ENCODE measurements at places on chromosomes 2 and 18. TPM values are rescaled to one million over a fixed set of nuclear protein-coding genes. Genes with fewer than 3 reads are reported as not detected.
A peak's percentile ranks its signal among the peaks of the same experiment; 100 is the strongest.

DNA sequence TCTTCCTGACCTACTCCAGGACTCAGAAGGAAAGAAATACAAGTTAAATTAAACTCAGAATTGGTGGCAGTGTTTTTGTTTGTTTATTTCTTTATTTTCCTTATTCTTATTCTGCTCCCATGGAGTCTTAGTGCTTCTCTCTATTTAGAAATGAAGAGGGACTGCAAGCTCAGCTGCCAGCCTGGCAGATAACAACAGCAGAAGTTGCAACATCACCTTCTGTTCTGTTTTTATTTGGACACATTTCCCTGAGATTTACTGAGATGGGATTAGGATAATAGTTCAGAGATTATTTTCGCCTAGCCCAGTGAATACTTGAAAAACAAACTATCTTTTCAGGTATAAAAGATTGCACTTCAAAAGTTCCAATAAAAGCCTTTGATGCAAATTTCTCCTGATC lies 70.4 kb upstream of the DTNA start:
- no peak for DNase-seq

GRCh38 chr2:163205589-163206254 lies 367.2 kb upstream of the KCNH7 start:
- peak; percentile 5 for DNase-seq

- peak; percentile 30 for DNase-seq
Observed at GRCh38 chr2:197183355-197183754, 127.2 kb downstream of the ANKRD44 start.

GRCh38 chr2:232486558-232487384 lies 863 bp downstream of the ECEL1 start:
- DNase-seq, result no peak

- peak; percentile 39 for DNase-seq
Observed at GRCh38 chr2:223944166-223944702, 901 bp downstream of the WDFY1 start.

DNA sequence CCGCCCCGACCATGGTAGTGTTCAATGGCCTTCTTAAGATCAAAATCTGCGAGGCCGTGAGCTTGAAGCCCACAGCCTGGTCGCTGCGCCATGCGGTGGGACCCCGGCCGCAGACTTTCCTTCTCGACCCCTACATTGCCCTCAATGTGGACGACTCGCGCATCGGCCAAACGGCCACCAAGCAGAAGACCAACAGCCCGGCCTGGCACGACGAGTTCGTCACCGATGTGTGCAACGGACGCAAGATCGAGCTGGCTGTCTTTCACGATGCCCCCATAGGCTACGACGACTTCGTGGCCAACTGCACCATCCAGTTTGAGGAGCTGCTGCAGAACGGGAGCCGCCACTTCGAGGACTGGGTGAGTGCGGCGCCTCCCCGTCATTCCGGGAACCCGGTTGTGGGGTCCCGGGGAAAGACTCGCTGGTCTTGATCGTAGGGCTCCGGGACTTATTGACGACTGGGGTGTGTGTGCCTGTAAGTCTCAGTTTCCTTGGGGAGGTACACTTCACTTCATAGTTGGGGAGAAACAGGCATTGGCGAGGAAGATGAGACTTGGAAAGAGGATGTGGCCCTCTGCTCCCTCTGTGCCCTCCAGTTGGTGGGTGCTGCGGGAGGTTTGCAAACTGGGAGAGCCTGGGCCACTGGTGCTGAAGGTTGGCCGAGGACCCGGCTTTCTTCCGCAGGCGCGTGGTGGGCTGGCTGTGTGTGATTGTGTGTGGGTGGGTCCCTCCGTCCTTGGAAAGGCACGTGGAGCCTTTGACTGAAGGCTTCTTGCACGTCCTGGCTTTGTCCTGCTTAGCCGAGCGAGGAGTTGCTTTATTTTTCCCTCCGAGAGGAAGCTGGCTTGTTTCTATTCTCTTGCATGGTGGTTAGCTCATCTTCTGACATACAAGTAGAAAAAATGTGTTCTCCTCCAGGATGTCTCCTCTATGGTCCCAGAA lies 886 bp downstream of the PRKCE start:
- DNase-seq, result peak; percentile 28

- DNase-seq, result no peak
Observed at GRCh38 chr2:146415291-146415690, 1429.5 kb upstream of the ACVR2A start.

DNA sequence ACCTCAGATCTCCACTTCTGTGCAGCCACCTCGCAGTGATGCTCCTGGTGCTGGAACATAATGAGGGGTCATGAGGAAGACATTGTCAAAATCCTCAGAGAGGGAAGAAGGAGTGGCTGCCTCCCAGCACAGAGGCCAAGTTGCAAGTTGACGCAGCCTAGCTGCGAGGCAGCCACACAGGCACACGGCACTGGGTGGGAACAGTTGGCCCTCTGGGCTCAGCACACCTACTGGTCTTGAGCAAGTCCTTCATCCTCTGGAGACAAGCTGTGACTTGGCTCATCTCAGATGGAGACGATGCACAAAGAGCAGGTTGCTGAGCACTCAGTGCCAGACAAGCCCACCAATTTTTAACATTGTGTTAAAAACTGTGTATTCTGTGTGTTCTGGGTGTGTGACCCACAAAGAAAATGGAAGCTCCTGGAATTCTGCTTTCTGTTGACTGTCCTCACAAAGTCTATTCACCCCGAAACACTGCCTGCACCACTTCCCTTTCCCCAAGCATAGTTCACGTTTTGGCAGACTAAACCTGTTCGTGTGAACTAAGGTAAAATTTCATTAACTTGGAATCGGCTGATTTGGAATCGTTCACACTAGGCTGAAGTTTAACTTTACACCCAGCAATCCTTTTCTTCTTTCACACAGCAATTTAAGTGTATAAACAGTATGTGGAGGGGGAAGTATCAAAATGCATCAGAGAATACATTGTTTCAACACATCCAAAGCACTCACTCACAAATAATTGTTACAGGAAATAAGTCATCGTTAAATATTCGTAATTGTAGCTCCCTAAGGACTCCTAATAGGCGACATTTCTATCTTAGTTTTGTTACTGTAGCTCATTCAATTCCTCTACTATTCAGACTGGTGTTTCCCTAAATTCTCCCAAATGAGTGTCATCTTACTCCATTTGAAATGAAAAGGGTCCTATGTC lies 266.6 kb upstream of the ID2 start:
- DNase-seq, result peak; percentile 42

DNA sequence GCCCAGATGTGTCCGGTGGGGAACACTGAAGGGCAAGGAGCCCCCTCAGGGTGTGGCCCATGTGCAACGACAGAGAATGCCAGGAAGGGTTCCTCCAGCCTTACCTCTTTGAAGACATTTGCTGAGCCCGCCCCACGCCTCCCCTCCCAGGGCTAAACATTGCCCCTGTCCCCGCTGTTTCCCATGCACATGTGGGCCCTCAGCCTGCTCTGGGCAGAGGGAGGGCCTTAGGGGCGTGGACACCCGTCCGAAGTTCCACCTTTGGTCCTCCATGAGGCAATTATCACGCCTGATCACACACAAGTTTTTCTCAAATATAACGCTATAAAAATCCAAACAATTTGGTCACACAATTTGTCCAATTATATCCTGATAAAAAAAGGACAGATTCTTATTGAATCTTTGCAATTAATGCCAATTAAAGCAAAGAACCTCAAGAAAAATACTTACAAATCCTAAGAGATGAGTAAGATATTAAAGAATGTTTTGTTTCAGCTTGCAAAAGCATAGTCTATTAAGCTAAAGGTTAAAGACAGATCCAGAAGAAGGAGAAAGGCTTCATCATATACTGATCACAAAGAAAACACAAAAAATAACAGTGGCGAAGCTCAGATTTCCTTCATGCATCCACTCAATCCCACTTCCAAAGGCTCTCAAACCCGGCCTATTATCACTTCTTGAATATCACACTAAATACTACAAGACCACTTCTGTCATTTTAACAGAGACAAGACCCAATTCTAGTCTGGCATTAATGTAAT lies 55.2 kb upstream of the LDLRAD4 start:
- no peak for DNase-seq

DNA sequence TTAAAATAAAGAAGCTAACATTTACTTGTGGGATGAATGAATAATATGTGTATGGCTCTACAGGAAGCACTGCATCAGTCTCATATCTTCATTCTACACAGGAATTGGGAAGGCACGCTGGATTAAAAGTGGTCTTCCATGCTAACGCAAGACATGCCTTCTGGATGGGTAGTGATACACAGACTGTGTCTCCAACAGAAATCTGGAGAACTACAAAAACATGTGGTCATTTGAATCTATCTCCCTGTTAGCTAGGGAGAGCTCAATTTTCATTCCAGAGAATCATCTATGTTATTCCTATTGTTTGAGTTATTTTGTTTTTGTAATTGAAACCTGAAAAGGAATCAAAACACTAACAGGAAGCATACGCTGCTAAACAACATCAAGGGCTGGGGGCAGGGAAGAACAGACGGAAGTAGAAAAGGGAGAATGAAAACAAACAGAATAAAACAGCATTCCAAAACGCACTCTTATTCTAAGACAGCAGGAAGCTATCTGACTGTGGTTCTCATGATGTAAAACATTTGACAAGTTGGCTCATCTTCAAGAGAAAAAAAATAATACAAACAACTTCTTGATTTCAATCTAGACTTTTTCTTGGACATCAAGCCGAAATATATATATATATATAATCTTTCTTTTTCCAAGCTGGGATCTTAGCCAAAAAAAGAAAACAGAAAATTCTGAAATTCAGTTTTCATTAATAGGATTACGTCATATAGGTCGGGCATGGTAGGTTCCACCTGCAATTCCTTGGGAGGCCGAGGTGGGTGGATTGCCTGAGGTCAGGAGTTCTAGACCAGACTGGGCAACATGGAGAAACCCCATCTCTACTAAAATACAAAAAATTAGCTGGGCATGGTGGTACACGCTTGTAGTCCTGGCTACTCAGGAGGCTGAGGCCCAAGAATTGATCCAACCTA lies 31.5 kb upstream of the ASNSD1 start:
- no peak for DNase-seq

GRCh38 chr2:146917431-146918042 lies 927.3 kb upstream of the ACVR2A start:
- DNase-seq, result no peak

DNA sequence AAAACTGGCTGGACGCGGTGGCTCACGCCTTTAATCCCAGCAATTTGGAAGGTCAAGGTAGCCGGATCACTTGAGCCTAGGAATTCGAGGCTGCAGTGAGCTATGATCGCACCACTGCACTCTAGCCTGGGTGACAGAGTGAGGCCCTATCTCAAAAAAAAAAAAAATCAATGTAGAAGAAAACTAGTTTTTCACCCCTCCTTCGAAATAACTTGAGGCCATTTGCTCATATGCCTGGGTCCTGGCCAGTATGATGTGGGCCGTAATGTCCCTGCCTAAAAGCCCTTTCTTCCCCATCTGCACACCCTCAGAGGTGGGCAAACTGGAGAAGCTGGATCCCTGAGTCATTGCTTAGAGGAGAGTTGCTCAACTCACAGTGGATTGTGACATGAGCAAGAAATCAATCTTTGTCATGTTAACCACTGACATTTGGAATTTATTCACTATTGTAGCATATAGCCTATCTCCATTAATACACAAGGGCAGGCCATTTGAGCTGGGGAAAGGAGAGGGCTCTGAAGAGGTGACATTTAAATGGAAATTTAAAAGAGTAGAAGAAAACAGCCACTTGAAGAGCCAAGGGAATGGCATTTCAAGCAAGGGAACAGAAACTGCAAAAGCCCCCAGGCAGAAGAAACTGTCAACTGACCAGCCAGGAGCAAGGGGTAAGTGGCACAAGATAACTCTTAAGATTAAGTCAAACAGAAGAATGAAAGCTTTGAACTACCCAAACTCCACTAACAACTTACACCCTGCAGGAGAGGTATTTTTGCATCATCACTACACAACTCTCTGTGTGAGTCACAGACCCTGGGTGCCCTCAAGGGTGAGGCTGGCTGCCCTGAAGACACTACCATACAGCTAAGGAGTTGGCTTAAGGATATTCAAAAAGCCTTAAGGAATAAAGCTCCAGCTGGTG lies 7.6 kb upstream of the METTL21A start:
- peak; percentile 92 for DNase-seq

DNA sequence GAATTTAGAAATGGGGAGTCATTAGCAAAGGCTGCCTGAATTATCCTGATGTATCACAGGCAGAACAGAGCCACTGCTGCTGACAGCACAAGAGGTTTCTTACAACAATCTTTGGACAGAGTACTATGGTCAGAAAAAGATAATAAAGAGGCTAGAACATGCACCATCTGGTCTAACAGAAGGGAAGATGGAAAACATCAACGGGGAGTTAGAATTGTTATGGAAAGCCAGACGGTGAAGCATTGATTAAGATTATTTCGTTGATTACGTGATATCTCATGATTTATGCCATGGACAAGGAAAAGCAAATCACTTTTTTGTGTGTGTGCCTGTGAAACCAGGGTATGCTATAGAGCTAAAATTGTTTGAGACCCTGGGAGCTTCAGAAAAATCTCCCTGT lies 409.4 kb upstream of the ETAA1 start:
- no peak for DNase-seq

DNA sequence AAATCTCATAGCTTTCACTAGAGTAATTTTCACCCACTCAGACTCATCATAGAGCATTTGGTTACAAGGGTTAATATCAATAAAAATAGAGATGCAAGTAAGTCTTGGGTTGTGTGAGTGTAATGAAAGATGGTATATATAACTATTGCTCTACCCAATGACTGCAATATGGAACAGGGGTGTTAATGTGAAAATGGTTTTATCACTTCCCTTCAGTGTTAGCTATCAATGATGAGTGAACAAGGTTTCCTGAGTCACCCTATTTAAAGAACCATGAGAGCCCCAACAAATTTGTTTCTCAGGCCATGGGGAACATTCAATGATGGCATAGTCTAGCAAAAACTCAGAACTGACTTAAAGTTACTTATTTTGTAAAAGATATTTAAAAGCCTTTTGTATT lies 1133.6 kb upstream of the ZEB2 start:
- no peak for DNase-seq

GRCh38 chr18:71831039-71831438 lies 713.1 kb downstream of the CBLN2 start:
- DNase-seq, result peak; percentile 71

Gene IL1R1
- 5.2 TPM for total RNA-seq

Gene TSPYL6
- total RNA-seq, result not detected

Gene GREB1
- 2.3 TPM for total RNA-seq

Gene QPCT
- total RNA-seq, result not detected

Gene IL37
- total RNA-seq, result not detected

Gene CCDC68
- 3.3 TPM for total RNA-seq

Gene MC2R
- not detected for total RNA-seq

Gene DES
- total RNA-seq, result not detected

Gene DOK1
- 4.6 TPM for total RNA-seq

Gene LYPD6
- total RNA-seq, result 3.2 TPM
